ENCODE measurements at places on chromosomes 2 and 18. TPM values are rescaled to one million over a fixed set of nuclear protein-coding genes. Genes with fewer than 3 reads are reported as not detected.

Gene ABCB11
- 0.23 TPM for total RNA-seq

Gene CTLA4
- 1.6 TPM for total RNA-seq

Gene BCL11A
- 21.3 TPM for total RNA-seq

Gene LYPD6
- 30.1 TPM for total RNA-seq
